ENCODE measurements at places on chromosomes 12 and 14.

GRCh38 chr12:96719660-96720362 is 187.2 kb upstream of the NEDD1 start:
- peak; percentile 28 for DNase-seq

DNA sequence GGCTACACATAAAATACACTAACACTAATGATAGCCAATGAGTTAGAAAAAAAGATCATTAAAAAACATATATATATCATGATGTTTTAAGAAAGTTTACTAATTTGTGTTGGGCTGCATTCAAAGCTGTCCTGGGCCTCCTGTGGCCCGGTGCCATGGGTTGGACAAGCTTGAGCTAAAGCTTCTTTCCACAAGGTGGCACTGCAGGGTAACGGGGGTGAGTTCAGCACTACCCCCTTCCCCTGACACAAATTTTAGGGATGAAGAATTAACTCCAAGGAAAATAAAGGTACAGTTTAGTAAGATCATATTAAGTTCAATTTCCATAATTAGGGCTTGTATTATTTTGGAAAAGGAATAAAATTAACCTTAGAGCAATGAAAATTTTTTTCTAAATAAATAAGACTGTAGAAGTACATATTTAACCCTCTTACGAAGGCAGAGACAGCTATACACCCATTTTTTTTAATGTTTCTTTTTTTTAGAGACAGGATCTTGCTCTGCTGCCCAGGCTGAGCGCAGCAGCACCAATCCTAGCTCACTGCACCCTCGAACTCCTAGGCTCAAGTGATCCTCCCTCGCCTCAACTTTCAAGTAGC is 38.9 kb downstream of the PPP1R13B start:
- DNase-seq = peak; percentile 54

GRCh38 chr14:106372870-106373652 is 846.7 kb downstream of the TMEM121 start:
- DNase-seq = no peak

GRCh38 chr14:79395061-79395460 is 816.2 kb downstream of the DIO2 start:
- DNase-seq = no peak

- DNase-seq = no peak
Measured at GRCh38 chr14:88323086-88323522, at the start of gene KCNK10. KCNK10 (minus strand) TSS chr14:88323269; CDS start chr14:88322798, 471 bp downstream.

DNA sequence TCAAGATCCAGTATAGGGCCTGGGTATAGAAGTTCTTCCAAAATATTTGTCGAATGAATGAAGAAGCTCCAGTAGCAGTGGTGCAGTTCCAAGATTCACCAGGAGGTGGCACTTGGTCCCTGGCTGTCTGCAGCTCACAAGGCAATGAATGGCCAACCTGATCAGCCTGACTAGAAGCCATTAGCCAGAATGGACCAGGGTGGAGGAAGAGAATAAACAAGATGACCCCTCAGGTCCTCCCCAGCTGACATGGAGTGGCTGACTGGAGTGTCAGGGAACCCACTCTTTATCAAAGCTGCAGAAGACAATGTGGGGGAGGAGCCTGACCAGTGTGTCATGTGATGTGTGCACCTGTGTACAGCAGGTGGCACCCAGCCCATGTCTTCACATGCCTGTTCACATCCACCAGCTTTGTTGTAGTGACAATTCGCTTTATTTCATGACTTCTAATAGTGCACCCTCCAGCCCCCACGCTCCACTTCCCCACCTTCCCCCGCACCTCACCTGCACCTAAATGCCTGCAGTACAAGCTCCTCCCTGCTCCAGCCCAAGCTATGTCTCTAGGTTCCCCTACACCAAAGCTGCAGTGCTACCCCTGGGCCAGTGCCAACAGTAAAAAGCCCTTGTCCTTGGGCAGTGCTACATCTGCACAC is 3.0 kb downstream of the LTBP2 start:
- peak; percentile 63 for DNase-seq

DNA sequence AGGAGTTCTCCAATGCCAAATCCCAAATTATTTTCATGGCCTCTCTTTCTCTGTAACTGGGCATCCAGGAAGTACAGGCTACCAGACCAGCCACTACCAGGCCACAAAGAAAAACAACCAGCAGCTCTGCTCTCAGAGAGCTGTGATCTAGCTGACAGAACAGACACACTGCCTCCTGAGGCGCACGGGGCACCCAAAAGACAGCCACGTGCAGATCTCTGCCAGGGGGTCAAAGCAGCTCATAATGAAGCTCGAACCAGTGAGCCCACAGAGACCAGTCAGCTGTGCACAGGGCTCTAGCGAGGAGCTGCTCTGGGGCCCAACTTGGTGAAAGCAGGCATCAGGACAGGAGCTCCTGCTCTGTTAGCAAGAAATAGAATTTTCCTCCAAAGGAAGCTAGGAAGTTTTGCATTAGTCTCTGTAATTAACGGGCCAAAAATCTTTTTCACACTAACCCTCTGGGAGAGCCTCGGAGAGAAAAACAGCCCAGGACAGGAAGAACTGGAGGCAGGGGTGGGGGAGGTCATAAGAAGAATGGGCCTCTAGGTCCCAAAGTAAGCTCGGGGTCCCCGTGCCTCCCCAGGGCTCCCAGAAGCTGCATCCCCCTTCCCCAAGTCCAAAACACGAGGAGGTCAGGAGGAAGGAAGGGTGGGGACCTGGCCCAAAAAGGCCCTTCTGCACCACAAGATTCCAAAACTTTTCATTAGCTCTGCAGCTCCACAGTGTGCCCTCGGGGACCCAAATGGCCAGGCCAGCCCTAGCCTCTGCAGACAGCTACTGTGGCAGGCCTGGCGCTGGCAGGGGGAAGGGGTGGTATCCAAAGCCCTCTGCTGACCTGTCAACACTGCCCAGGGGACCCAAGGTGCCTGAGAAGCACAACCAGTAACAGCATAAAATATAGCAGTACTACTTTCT is 30.2 kb downstream of the ACTN1 start:
- DNase-seq = no peak

DNA sequence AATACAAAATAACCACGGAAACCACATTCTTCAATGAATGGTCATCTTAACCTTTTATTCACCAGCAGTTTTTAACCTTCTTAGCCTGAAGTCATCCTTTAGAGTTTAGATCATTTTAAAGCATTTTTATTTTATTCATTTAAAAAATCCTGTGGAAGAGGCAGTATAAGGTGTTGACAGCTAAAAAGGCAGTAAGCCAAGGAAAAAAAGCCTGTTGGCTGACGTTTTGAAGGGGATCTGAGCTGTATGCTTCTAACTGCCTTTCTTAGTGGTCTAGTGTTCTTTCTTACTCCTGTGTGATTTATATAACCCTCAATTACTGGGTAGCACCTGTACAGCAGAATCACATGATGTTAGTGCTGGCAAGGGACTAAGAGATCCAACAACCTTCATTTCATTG is 438.3 kb upstream of the SEL1L start:
- DNase-seq = no peak

GRCh38 chr12:97927977-97928376 is 465.4 kb downstream of the RMST start:
- DNase-seq = no peak

- no peak for DNase-seq
Measured at GRCh38 chr12:636632-637031, 26.6 kb downstream of the NINJ2 start.

- no peak for DNase-seq
Measured at GRCh38 chr14:73248108-73248868, 11.0 kb downstream of the PAPLN start.

- DNase-seq = peak; percentile 99
Measured at GRCh38 chr12:12586879-12587675, 24.4 kb upstream of the DUSP16 start.

- no peak for DNase-seq
Measured at GRCh38 chr12:75888399-75888798, 143.2 kb downstream of the PHLDA1 start.

GRCh38 chr12:59973515-59973914 is 377.7 kb downstream of the SLC16A7 start:
- no peak for DNase-seq

DNA sequence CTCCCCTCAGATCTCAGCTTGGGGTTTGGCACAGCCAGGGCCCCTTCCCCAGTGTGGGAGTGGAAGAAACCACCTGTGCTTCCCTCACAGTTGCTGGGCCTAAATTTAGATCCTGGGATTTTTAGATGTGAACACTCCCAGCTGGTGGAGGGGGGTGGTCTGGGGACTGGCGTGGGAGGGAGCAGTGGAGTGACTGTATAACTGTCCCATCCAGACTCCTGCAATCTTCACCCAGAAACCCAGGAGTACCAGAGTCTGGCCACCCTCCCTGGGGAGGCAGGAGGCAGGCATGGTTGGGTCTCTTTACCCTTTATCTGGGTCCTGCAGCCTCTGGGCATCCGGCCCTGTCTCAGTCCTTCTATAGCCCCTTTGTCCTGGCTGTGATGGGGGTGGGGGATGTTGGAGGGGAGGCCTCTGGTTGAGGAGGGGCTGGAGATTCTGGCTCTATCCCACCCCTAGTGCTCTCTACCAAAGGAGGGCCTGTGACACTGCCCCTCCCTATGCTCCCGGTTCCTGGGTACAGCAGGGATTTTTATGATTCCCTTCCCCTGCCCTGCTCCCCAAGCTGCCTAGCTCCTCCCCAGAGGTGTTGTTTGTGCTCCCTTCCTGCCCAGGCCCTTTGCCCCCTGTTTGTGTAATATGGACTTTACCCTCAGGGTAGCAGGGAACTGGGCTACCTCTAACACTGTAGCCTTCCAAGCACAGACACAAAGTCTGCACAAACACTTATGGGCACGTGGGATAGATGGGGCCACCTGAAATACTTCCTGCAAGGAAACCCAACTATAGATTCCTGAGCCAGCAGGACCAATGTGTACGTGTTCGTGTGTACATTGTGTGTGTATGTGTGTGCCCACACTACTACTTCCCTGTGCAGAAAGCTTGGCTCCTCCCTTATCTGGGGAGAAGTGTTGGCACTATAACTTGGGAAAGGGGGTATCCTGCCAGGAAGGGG is 1.7 kb downstream of the ERBB3 start:
- no peak for DNase-seq

DNA sequence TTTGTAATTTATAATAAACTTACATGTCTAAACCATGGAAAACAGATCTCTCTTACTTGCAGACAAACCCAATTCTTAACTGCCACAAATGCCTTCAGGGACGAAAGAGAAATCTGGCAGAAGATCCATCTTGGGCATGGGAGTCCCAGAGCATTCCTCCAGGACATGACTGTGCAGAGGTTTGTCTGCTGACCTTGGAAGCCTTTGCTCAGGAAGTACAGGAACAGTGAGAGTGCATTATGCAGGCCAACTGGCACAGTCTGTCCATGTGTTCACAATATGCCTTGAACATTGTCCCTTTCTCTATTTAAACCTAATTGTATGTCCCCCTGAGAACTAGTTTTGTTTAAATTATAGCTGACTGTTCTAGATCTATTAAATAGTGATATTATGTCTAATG is 467.1 kb downstream of the ATP23 start:
- DNase-seq = no peak

DNA sequence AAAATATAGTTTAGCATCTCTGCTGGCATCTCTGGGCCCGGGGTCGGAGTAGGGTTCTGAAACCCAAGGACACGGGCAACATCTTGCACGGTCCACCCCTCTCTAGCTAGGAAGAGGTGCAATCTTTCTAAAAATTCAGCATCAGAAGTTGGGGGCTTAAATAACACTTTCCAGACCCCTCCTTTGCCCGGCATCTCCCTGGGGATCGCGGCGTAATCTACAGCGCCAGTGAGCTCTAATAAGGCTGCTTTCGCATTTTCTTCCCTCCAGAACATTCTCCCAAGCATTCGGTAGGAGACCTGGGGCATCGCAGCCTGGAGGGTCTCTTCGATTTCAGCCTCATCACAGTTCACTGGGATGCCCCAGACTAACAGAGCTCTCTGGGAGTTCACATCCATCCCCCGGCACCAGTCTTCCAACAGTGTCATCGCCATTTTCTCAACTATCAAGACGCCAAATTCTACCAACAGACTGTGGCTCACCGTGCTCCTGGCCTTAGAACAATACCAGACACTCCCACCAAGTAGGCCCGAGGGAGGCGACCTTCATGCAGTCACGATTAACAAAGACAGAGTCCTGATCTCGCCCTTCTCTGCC is 880 bp downstream of the PNMA1 start:
- no peak for DNase-seq

GRCh38 chr14:28381656-28382055 is 384.9 kb upstream of the FOXG1 start:
- DNase-seq = no peak

GRCh38 chr12:8894378-8894777 is 19.9 kb upstream of the PHC1 start:
- no peak for DNase-seq

- DNase-seq = no peak
Measured at GRCh38 chr12:24821691-24822090, 127.2 kb downstream of the BCAT1 start.

GRCh38 chr12:31323391-31324115 is 2.4 kb downstream of the SINHCAF start:
- DNase-seq = no peak
